ENCODE measurements at places on chromosomes 2 and 18.

GRCh38 chr2:41779888-41780287 lies 267.9 kb upstream of the PKDCC start:
- DNase-seq = no peak

DNA sequence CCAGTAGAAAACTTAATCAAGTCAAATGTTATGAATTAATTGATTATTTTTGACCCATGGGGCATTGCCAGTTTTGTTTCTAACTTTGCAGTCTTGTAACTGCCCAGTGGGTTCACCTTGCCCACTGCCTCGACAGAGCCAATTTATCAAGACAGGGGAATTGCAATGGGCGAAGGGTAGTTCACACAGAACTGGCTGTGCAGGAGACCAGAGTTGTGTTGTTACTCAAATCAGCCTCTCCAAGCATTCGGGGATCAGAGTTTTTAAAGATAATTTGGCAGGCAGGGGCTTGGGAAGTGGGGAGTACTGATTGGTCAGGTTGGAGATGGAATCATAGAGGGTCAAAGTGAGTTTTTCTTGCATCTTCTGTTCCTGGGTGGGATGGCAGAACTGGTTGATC lies 168.5 kb upstream of the COPS8 start:
- no peak for DNase-seq

DNA sequence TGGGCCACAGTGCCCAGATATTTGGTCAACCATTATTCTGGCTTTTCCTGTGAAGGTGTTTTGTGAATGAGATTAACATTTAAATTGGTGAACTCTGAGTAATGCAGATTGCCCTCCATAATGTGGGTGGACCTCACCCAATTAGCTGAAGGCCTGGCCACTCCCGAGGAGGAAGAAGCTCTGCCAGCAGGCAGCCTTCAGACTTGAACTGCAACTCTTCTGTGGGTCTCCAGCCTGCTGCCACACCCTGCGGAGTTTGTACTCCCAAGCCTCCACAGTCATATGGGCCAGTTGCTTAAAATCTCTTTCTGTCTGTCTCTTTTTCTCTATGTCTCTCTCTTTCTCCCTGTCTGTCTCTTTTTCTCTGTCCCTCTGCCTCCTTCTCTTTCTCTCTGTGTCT lies 262.7 kb downstream of the MYCN start:
- DNase-seq = no peak

DNA sequence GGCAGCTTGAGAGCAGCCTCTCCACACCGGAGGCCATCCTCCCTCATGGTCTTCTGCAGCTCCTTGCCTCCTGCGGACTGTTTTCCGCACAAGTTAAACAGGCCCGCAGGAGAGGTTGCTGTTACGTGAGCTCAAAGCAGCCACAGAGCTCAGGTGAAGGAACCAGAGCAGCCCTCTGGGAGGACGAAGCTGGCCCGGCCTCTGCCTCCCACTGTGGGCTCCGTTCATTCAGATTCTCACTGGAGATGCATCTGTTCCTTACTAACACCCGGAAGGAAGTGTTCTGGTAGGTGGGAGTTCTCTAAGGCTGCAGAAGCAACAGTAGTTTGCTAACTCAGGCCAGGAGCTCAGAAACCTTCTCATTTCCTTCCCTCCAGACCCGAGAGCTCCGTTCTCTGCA lies 10.9 kb downstream of the DIPK1C start:
- DNase-seq = no peak

- no peak for DNase-seq
Measured at GRCh38 chr18:3592864-3593263, 142.9 kb downstream of the TGIF1 start.
